ENCODE measurements at places on chromosomes 7 and 10.

DNA sequence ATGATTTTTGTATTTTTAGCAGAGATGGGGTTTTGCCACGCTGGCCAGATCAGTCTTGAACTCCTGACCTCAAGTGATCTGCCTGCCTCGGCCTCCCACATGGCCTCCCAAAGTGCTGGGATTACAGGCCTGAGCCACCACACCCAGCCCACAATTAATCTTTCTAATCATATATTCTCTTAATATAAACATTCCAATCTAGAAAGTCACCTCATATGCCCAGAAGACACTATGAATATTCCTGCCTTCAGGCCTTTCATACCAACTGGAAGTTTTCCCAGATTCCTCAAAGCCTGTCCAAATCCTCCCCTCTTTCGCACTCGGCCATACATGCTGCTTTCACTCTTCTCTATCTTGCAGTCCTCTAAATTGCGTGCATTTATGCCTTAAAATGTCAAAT, 32.6 kb downstream of the PDZD8 start:
- no peak for DNase-seq

DNA sequence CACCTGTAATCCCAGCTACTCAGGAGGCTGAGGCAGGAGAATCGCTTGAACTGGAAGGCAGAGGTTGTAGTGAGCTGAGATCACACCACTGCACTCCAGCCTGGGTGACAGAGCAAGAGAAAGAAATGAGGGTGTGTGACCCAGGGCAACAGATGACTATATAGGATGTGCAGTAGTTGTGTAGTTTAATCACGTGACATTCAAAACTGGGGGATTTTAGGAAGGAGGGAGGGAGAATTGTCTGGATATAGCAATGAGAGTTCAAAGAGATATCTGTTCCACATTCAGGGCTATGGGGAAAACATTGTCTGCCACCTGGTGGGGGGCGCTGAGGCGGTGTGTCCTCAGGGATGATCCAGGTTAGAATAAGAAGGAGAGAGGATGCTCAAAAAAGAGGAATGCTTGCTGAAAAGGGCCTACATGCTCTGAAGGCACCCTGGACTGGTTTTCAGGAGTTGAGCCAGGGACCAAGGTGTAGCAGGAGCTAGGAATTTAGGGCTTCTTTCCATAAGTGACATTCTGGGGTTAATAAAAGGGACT, 7.8 kb upstream of the ZYX start:
- no peak for DNase-seq

DNA sequence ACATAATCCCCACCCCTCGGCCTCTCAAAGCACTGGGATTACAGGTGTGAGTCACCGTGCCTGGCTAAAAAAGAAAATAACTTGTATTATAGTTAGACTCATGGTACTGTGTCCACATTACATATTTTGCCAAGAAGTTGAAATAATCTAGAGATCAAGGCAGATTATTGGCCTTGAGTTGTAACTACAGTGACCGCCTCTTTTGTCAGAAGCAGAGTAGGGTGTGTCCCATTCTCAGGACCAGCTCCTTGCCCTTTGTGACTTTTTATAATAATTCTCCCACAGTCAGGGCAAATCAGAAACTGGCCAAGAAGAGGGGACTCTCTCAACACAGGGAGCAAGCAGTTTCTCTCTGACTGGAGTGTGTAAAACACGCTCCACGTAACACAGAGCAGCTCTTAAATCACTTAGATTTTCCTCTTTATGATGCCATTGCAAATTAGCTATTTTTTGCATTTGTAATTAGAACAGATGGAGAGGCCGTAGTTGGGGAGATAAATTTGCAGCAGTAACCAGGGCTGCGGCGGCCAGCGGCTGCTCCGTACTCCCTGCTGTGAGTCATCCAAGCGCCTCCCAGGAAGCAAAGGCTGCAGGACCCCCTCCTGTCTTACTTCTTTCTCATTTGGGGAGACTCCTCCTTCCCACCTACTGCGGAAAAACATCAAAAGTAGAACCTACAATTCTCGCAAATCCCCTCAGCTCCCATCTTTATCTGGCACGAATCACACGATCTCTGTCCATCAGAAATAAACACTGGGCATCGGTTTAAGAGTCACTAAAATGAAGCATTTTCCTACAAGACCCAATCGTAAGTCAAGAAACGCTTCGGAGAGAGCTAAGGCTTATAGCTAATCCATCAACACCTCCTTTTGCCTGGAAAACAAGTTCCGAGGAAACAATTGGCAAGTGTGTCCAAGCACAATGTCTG, 32.1 kb upstream of the MSRB2 start:
- no peak for DNase-seq

- peak; percentile 4 for DNase-seq
Measured at GRCh38 chr10:12484941-12485805, 135.8 kb downstream of the CAMK1D start.

DNA sequence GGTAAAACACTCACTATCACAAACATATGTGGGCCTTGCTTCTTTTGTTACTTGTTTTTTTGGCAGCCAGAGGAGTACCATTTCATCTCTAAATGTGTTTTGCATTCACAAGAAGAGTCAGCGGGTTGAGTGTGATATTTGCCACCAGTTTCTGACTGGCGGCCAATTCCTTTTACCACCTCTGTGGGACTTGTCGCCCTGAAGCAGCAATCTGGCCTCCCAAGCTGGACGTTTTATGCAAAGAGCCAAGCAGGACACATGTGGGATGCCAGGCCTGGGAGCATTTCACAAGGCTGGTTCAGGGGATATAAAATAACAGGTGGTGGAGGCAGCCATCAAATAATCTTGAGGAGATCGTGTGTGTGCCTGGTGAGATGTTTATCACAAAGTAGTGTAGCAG, 61.8 kb upstream of the TRIL start:
- DNase-seq: no peak

DNA sequence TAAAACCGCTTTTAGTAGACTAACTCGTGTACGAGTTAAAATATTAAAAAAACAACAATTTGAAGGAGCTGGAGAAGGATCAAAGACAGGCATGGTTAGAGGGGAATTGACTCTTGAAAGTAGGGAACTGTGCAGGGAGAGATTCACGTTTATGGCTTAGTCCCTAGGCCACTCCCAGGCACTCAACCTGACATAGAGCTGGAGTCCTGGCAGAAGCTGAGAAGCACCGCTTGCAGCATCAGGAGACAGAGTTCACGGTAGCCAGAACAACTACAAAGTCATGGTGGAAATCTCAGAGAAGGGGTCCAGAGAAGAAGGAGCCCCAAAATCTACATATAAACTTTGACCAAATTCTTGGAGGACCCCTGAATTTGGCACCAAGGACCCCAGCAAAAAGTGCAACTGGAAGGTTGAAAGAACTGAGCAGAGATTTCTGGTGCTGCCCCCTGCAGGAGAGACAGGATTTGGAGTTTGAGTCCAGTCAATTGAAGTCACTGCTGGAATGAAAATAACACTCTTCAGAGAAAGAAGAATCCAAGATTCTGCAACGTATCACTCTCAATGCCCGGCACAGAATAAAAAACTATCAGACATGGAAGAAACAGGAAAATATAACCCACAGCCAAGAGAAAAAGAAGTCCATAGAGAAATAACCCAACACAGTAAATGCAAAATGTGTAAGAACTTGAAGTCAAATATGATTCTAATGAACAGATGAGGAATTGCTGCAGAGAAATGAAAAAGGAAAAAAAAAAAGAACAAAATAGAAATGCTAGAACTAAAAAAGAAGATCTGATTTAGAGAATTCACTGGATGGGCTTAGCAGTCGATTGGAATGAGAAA, 493.3 kb upstream of the PODXL start:
- peak; percentile 7 for DNase-seq

DNA sequence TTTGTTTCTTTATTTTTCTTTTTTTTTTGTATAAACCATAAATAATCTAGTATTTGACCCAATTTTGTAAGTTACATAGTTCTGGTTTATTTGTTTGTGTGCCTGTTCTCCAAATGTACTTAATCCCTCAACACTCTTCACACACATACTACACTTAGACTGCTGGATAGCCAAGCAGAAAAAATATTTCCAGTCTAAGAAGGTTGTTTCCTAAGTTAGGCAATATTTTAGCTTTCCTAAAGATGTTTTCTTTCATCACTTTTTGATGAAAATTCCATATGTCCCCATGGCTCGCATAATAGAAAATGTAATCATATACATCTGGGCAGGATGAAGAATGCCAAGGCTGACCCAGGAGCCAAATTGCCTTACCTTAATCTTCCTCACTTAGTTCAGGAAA, 105.3 kb downstream of the PPP1R3A start:
- DNase-seq: no peak

DNA sequence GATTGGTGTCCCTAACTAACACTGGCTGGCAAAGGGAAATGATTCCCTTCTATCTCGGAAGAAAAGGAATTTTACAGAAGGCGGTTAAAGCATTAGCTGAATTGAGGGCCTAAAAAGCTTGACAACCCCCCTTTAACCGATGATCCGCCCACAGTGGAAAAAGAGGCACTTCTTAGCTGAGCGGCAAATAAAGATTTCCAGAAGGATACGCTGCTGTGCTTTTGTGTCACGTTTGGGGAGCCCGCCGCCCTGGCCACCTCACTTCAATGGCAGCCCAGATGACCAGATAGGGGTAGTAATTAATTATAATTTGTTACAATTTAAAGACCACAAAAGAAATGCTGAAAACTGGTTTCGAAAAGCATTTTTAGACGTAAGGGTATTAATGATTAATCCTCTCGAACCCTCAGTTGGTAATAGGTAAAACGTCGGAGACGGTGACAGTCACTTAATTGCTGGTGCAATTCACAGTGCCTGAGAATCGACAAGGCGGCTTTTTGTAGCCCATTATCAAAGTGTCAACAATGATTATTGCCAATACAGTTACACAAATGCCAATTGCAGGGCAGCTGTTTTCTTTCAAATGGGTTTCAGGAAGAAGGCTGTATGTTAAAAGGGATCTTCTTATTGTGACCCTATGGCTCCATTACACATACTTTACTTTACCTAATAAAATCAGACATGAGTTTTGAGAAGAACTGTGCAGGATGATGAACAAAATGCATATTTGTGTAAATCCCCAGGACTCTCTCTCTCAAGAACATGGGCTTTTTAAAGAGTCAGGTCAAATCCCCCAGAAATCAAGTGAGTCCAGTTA, 154.1 kb downstream of the PIP4K2A start:
- DNase-seq: no peak

DNA sequence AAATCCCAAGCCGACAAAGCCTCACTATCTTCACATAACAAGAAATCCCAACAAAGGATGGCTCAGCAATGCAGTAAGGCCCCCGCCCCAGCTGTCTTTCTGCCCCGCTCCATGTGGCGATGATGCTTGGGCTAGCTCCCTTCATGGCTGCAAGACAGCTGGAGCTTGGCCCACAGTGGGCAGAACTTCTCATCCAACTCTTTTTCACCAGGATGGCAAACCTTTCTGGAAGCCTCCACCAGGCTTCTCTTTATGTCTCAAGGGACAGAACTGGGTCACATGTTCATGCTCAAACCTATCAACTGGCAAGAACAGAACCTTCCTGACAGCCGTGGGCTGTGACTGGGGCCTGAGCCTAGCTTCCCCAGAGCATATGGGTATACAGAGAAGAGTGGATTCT, 260.5 kb upstream of the MKLN1 start:
- DNase-seq: no peak

DNA sequence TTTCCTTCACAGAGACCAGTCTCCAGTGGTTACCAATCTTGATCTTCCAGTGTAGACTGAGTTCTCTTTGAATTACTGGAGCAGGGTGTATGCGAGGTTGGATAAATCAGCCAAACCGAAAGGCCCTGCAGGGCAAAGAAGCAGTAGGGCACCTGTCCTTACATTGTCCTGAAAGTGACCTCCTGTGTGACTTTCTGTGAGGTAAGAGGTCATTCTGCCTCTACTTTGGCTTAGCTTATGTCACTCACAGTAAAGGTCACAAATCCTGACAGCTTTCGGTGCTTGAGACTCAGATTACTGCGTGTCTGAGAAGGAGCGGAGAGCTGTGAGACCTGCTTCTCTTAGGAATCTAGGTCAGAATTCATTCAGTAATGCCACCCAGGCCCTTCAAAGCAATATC, 252.7 kb upstream of the ETV1 start:
- no peak for DNase-seq

GRCh38 chr10:29648983-29649268, 14.2 kb upstream of the SVIL start:
- no peak for DNase-seq

DNA sequence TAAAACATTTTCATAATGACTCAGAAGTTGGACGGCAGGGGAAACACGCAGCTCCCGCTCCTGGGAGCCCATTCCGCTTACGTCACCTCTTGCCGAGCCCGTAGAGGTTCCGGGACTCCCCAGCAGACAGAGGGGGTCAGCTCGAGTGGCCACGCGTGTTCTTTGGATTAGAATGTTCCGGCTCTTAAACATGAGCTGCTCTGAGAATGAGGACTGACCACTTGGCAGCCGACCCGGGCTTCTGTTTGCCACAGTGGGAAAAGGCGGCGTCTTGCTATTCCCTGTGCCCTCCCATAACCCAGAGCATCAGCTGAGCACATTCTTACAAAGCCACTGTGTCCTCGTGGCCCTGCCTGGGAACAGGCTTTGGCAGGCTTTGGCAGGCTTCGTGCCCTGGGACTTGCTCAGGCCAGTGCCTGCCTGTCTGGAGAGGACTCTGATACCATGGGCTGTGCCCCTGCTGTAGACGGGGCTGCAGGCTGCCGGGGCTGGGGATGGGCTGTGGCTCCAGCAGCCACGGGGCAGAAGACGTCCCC, 40.1 kb downstream of the PFKP start:
- no peak for DNase-seq
